Activated T-cell treated with anti-CD3 and anti-CD28 coated beads for 48 hours (primary cell): ENCODE measurements at places on chromosomes 4 and X.

DNA sequence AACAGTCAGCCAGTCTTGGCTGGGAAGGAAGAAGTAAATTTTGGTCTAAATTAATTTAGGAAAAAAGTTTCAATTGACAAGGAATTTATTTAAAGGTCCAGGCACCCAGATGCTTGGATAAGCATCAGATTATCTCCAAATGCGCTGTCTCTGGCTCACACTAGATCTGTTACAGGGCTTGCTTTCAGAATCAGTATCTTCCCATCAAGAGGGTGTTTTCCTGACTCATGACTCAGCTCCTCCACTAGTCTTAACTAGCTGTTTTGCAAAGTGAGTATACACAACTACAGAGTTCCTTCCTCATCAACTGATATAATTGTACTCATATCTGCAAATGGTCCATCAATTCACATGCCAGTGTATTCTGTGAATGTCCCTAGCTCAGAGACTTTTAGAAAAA is 482.1 kb upstream of the CPEB2 start:
- no peak for DNase-seq

- DNase-seq: peak; percentile 1
Measured at GRCh38 chr4:64584981-64585557, 175.8 kb upstream of the TECRL start.

DNA sequence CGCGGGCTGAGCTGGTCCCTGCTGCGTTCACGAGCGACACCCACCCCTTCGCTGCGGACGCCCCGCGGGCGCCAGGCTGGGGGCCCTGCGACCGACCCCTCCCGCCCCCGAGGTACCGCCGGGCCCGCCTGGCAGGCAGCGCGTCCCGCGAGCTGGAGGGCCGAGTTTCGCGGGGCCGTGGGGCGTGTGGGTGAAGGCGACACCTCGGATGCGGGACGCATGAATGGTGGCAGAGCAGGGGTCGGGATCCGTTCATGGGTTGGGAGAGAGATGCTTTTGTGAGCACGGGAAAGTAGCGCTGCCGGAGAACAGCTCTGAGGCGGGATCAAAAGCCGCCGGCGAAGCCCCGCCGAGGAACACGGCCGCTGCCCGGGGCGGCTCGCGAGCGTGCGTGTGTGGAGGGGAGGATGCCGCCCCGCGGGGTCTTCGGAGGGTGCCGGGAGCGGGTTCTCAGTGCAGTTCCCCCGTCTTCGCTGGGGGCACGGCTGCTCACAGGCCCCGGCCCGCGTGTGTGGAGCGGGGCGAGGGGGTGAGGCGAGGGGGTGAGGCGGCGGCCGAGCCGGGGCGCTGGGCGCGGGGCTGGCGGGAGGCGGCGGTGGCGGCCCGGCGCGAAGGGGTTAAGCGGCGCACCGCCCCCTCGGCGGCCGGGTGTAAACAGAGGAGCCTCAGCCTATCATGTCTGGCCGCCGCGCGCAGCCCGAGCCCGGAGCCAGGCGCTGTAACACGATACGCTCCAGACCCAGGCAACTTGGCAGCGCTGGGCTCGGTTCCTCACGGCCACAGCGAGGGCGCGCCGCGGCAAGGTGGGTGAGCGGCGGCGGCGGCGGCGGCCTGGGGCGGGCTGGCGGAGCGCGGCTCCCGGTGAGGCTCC is 205.3 kb downstream of the TENM3 start:
- DNase-seq: peak; percentile 33

- DNase-seq: no peak
Measured at GRCh38 chr4:144564358-144564757, 81.6 kb upstream of the HHIP start.

DNA sequence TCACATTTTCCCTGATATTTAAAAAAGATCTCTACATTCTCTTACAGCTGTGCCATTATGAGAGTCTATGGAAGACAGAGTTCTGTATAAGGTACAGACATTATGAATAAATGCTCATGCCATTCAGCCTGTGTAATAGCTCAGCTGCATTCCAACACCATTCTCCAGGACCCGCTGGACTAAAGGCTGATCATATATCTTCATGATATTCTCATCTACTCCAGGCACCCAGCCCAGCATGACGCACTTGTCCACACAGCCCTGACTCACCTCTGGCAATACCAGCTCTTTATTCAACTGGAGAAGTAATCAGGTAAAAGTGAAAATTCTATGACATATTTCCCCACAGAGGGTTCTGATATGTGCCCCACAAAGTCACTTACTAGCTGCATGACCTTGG is 437.5 kb upstream of the FGF16 start:
- no peak for DNase-seq

DNA sequence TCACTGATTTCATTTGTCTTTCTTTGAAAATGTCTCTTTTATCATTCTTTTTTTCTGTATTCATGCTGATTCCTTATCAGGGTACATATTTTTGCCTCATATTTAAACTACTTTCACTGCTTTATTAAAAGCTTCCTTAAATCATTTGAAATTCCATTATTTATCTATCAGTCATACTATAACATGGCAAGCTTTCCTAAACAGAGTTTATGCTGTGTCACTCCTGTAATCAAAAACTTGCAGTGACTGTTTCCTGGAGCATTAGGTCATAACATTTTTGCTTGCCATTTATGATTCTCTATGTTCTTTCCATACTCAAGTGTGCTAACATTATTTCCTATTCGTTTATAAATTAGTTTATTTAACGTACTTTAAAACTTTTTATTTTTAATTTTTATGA is 203.7 kb downstream of the BMPR1B start:
- no peak for DNase-seq

GRCh38 chrX:102950908-102951866 is 14.1 kb downstream of the RAB40AL start:
- DNase-seq: peak; percentile 25
